GM12864 (cell line): ENCODE measurements at places on chromosomes 1 and 21.

DNA sequence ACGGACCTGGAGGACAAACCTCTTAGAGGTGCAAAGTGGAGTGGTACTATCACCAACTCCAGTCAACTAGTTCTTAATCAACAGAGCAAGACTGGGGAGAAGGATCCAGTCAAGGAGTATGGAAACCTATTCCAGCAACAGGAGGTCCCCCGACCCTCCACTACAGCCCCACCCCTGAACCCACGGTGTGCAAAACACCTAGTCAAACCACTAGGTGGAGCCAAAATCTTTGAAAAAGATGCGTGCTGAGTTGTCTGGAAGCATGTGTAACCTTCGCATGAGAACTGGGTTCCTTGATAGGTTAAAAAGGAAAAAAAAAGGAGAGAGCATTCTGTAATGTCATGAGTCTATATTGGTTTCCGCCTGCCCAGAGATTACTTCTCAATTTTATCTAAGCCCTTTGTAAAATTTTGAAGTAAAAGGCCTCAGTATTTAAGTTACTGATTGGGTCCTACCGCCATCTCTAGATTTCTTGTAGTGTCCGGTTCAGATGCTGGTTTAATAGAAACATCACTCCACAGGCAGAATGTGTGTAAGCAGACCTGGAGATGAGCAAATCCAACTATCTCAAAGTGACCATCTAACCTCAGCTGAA lies 81.9 kb upstream of the HAO2 start:
- peak; percentile 8 for DNase-seq

- DNase-seq = no peak
These were observed 886.8 kb downstream of the KCNT2 start for GRCh38 chr1:195721210-195721971.

DNA sequence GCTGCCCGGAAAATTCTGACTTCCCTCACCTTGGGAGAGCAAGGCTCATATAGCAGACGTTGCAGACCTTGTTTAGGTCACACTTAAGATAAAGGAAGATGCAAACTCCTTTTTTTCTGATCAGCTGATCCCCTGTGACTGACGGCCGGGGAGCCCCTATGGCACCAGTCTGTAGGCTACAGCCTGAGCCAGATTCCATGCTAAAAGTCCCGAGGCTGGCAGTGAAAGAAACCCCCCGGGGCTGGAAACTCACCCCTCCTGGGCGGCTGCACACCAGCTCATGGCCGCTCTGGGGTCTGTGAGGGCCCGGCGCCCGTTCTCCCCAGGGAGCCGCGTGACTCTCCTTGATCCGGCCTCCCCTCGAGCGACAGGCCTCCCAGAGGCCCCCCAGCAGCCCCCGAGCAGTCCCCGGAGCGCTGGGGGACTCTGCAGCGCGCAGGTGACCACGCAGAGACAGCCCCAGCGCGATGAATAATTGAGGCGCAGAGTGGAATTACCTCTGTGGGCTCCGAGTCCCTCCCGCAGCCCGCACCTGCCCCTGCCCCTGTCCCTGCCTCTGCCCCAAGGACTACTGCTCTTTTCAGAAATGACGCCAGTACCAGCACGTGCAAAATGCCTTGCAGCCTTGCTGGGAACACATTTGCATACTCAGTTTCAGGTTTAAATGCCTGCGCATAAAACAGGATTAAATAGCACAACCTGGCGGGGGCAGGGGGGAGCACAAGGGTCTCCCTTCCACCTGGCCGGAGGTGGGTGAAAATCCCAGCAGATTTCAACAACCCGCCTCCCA lies 62.6 kb upstream of the CLDN14 start:
- DNase-seq = peak; percentile 79

- DNase-seq = no peak
These were observed 3.2 kb upstream of the NBPF3 start for GRCh38 chr1:21436488-21437340.

DNA sequence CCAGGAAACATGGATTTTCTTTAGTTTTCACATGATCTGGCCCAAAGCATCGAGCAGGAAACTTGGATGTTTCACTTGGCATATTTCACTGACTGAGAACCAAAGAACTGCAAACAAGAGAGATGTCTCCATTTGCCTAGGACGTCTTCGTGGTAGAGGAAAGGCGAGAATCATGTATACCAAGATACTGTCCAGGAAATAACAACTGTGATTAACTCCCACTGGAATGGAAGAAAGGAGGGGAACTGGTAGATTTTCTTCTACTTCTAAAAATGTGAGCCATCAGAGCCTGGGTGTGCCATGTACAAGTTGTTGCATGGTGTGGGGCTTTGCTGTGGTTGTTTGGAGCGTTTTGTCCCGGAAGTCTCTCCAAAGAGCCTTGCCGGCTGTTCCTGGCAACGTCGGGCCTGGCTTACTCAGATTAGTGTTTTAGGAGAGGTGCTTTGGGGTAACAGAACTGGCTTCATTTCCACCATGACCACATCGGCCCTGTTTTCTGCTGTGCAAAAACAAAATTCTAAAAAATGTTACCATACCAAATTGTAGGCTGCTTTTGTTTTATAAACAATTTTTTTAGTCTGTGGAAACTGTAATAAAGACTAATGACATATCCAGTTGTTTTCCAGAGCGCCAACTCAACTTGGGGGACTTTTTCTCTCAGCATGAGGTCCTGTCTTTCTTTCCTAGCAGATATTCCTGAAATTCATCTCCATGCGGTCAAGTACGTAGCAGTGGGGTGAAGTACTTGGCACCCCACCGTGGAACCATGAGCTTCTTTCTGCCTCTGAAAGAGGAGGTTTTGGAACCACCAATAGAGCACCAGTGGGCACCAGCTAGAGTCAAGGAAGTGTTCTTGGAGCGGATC lies 118.3 kb downstream of the TM2D1 start:
- DNase-seq = no peak

DNA sequence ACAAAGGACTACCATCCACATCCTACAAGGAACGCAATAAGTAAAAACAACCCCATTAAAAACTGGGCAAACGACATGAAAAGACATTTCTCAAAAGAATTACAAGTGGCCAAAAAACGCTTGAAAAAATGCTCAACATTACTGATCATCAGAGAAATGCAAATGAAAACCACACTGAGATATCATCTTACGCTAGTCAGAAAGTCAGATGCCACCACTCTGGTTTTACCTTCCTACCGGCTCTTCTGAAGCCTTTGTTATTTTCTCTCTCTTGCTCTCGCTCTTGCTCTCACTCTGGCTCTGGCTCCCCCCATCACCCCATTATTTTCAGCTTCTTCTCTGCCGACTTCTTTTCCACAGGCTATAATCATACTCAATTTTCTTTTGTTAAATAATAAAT lies 38.8 kb downstream of the VPS45 start:
- no peak for DNase-seq

GRCh38 chr1:208248991-208249696 lies 5.0 kb upstream of the PLXNA2 start:
- no peak for DNase-seq

DNA sequence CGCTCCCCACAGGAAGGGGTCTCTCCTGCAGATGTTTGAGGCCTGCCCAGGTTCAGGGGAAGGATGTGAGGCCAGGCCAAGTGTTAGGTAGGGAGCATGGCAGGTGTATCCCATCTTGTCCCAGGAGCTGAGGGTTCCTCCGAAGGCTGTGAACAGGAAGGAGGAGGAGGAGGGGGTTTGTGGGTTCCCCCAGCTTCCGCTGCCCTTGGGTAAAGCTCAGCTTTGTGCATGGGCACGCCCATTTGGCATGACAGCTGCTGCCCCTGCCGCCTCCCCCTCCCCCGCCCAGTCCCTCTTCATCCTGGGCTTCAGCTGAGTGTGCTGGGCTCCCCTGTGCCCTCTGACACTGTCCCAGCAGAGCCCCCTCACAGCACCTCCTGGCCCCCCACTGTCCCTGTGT lies 25.5 kb downstream of the TNFRSF8 start:
- no peak for DNase-seq

GRCh38 chr1:202073206-202073605 lies 49.5 kb upstream of the GPR37L1 start:
- DNase-seq = no peak

DNA sequence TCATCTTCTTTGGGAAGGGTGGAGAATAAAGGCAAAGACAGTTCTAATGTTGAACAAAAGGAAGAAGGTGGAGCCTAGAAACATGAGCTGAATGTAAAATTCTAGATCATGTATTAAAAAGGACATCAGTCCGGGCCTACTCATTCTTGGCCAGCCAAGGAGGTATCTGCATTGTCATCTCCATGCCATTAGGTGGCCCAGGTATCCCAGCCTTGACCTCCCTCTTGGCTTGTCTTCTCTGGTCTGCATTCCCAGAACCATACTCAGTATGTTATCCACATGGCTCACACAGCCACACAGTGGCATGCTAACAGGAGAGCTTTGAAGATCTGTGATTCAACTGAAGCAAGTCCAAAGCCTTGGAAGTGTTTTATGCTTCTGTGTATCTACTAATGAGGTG lies 369.8 kb upstream of the KAZN start:
- DNase-seq = no peak

GRCh38 chr1:3846541-3846940 lies 10.5 kb downstream of the CEP104 start:
- no peak for DNase-seq

DNA sequence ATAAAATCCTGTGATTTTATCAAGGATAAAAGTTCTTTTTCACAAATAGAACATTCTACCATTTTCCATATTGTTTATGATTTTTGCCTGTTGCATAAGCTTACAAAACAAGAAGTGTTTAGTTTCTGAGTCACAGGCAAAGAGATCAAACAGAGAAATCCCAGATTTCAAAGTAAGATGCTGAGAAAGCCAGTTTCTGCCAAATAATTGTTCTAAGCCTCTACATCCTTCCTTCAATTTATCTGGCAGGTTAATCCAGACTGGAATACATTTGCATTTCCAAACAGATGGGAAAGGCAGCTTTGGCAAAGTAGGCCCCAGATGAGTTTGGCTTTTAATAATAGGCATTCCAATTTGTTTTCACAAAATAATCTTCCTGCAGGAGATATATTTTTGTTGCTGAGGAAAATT lies 2.5 kb downstream of the SLC1A7 start:
- DNase-seq = no peak
